Activated CD4-positive, alpha-beta T cell treated with anti-CD3 and anti-CD28 coated beads for 24 hours (primary cell): ENCODE measurements at places on chromosomes 16 and 17.
A peak's percentile ranks its signal among the peaks of the same experiment; 100 is the strongest.

GRCh38 chr16:27474041-27474440 lies 72.1 kb downstream of the IL21R start:
- DNase-seq, result no peak

GRCh38 chr17:21017256-21017655 lies 25.6 kb downstream of the USP22 start:
- DNase-seq, result no peak

DNA sequence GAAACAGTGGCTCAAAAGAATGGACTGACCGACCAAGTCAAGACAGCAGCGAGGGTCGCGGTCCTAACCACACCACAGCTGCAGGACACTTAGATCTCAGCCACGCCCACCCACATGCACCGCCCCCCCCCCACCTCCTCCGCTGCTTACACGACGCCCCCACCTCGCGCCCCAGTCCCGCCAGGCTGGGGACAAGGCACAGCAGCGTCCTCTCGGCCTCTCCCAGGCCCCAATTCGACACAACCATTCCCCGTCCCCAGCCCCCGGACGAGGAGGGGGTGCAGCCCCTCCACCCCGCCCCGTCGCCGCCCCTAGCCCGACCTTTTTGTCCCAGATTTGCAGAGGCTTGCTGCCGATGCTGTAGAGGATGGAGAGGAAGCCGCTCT lies 477 bp downstream of the CFAP20 start:
- no peak for DNase-seq

- no peak for DNase-seq
Measured at GRCh38 chr16:87003414-87003755, 313.8 kb downstream of the C16orf95 start.

- peak; percentile 56 for DNase-seq
Measured at GRCh38 chr17:57987581-57988300, at the start of gene VEZF1. VEZF1 (minus strand) TSS chr17:57988254; CDS start chr17:57988111, 143 bp downstream.

DNA sequence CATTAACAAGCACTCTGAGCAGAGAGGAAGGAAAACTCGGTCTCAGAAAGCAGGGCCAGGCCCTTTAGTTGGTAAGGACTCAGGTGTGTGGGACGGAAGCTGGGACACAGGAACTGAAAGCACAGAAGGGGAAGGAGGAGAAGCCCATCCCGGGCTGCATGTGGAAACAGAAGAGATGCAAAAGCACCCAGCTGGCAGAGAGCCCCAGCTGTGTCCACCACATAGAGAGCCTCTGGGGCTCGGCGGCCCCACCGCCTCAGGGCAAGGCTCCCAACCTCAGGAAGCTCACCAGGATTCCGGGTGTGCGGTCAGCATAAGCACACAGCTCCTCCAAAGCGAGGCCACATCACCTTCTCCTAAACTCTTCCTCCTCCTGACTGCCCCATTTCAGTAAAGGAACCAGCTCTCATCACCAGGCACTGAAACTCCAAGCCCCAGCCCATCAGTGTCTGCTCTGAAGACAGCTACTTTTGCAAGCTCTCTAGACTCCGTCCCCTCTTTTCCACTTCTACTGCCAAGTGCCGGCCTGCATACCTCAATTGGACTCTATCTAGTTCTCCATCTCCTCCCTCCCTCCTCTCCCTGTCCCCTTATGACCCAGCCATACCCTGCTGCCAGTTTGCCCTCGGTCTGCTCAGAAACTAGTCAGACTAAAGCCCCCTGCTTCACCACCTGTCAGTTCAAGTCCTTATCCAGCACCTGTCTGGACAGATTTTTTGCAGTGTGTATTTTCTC lies 6.0 kb downstream of the ST3GAL2 start:
- no peak for DNase-seq

- no peak for DNase-seq
Measured at GRCh38 chr16:73739049-73739769, 557.4 kb upstream of the PSMD7 start.
